ENCODE measurements at places on chromosomes 13 and 19.
A peak's percentile ranks its signal among the peaks of the same experiment; 100 is the strongest.

DNA sequence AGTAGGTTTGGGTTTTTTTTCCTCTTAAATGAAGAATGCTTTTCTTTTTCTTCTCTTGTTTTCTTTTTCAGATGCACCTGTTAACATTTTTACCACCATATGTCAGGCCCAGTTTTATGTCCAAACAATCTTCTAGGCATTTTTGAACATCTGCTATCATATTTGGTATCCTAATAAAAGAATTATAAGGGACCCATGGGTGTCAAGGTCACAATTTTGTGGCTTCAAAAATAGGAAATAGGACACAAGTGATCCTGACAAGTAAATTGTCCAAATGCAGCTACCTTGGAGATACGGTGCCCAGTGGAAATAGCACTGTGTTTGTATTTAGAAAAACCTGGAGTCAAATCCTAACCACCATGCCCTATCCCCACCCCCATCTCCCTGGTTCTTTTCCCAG lies 270.3 kb downstream of the MZT1 start:
- no peak for DNase-seq

DNA sequence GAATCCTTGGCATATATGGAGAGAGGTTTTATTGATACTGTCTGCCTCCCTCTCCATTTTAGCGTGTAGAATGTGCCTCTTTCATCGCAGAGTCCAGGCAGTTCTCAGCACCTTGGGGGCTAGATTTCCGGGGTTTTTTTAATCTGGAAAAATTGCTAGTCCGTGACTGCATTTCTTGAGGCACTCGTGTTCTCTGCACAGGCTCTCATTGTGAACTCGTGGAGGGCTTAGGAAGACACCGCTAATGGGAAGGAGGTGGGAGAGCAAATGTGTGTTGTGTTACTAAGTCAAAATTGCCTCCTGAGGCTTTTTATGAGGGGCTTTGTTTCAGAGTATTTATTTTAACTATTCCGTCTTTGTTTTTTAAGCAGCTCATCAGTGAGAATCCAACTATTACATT lies 10.1 kb downstream of the ING1 start:
- DNase-seq = no peak

DNA sequence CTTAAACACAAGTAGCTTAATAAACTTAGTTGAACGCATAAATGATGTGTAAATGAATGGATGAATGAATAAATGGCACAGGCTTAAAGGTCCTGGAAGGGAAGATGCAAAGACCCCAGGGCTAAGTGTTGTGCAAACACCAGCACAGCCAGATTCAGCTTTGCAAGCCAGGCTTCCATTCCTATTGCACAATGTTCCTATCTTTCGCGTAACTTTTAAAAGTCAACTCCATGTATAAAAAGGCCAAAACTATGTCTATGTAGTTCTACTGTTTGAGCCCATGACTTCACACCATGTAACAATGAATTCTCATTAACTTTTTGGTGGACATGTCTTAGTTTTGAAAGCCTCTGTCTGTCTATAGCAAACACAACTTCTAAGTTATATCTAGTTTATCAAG lies 226.0 kb downstream of the NALCN start:
- no peak for DNase-seq

DNA sequence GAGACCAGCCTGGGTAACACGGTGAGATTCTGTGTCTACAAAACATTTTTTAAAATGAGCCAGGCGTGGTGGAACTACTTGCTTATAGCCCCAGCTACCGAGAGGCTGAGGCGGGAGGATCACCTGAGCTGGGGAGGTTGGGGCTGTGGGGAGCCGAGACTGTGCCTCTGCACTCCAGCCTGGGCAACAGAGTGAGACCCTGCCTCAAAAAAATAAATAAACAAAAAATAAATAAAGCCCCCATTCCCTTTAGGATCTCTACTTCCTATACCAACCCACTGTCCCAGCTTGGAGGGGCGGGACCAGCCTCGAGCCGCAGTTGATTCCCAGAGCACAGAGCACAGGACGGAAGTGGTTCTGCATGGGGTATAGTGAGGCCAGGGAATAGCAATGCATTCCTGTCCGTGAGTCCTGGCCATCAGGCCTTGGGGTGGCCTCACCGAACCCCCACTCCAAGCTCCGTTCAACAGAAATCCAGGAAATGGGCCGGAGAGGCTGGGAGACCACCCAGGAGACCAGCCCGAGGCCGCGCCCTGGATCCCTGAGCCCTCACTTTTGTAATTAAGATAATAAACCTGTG lies 4.9 kb upstream of the PTBP1 start:
- no peak for DNase-seq

GRCh38 chr13:114204894-114205293 lies 25.8 kb downstream of the CFAP97D2 start:
- no peak for DNase-seq

DNA sequence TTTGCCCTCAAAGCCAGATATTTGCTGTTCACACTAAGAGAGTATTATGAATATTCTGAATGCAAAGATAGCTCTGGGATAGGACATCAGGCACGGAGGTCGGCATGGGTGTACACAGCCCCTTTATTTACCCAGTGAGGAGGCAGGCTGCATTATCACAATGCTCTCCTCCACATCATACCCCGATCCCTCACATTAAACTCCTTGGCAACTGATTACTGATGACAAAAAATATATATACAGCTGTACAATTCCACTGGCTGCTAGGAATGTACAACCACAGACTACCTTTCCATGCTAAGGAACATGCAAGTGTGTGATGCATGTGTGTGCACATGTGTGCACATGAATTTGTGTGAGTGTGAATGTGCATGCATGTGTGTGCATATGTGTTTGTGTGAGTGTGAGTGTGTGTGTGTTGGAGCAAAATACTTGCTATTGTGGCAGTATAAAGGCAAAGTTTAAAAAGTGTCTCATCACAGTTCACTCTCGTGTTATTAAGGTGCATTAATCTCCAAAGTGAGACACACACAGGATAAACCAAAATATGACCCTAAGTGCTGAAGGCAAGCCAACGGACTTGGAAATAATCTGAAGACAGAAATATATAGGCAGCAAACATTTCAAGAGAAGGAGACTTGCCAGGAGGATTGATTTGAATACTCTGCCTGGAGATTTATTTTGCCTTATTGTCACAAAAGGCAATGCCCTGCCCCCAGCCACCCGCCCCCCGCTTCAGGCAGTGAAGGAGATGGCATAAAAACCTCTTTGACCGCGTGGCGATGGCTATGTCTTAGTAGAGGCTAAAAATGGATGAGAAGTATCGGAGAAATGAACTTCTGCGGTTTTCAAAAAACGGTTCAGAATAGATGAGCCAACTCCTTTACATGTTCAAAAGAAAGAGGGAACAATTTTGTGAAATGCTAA lies 274.8 kb downstream of the TSHZ3 start:
- no peak for DNase-seq

- DNase-seq = no peak
Observed at GRCh38 chr13:70310396-70311119, 202.3 kb upstream of the KLHL1 start.

- no peak for DNase-seq
Observed at GRCh38 chr13:91168386-91168711, 179.1 kb upstream of the MIR17HG start.

DNA sequence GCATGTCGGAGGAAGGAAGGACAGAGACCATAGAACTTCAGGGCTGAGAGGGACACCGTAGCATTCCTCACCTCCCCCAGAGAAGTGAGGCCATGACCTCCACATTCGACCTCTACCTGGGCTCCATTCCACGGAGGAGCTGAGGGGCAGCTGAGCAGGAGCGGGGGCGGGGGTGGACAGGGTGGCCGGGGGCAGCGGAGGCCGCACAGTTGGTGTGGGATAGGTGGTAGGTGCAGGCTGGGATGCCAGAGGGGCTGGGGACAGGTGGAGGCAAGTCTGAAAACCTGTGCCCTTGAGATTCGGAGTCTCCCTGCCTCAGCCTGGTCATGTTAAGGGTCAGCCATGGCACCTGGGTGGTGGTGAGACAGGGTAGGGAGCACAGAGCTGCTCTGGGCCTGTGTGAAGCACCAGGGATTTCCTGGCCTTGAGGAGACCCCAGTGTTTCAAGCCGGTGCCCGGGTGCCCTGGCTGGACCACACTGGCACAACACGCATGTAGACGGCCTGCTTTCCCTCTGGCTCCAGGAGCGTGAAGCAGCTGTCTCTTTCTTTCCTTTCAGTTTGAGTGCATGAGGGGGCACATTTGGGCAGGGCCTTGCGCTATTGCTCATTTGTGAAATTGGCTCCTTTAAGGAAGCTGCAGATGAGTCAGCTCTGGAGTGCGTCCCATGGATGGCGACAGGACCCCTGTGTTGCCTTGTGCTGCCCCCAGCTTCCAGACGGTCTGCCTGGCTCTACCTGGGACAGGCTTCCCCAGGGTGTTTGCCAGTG lies 51.8 kb downstream of the TSSK6 start:
- no peak for DNase-seq

- DNase-seq = no peak
Observed at GRCh38 chr13:62110079-62110478, 694.4 kb upstream of the PCDH20 start.

- DNase-seq = no peak
Observed at GRCh38 chr13:24142886-24143285, 17.6 kb upstream of the SPATA13 start.

DNA sequence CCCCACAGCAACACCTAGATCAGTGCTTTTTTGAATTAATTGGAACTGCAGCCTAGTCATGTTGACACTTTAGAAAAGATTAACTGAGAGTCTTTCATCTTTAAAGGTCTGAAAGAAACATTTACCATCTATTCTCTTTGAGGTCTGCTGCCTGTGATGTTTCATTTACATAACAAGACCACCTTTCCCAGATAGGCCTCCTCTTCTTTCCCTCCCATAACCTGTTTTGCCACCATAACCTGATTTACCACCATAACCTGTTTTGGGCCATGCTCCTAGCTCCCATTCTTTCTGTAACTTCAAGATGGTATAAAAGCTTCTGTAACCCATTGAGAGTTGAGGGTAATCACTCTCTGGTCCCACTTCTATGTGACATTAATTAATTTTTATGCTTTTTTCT lies 320.8 kb downstream of the PCDH20 start:
- no peak for DNase-seq

GRCh38 chr19:39568604-39569003 lies 28.6 kb upstream of the EID2 start:
- no peak for DNase-seq

DNA sequence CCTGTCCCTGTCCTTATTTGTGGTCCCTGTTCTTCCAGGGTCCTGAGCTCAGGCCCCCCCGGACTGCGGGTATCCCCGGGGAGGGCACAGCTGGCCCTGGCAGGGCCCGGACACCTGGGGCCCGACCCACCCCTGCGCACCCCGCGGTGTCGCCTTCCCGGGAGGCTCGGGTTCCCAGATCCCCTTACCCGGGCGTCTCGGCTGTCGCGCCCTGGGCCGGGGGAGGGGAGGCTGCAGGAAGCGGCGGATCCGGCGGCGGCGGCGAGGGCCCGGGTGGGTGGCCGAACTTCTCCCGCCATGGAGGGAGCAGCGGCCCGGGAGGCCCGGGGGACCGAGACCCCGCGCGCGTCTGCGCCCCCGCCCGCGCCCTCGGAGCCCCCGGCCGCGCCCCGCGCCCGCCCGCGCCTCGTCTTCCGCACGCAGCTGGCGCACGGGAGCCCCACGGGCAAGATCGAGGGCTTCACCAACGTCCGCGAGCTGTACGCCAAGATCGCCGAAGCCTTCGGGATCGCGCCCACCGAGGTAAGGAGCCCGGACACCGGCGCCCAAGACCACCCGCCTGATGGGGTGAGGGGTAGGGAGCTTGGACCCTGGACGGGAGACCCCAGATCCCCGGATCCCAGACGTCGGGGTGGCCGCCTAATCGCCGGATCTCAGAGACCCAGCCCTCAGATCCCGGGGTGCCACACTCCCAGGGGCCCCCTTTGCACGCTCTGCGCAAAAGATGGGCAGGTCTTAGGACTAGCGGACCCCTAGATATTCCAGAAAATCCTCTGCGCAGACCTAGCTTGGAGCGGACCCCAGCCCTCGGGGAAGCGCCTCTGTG lies at the start of gene GIPC3:
GIPC3 (plus strand) TSS at position 178 of the 826 bp plus-strand sequence; CDS start at position 298, 120 bp downstream.
- DNase-seq = no peak

- peak; percentile 33 for DNase-seq
Observed at GRCh38 chr19:492091-492531, 4.2 kb upstream of the MADCAM1 start.

DNA sequence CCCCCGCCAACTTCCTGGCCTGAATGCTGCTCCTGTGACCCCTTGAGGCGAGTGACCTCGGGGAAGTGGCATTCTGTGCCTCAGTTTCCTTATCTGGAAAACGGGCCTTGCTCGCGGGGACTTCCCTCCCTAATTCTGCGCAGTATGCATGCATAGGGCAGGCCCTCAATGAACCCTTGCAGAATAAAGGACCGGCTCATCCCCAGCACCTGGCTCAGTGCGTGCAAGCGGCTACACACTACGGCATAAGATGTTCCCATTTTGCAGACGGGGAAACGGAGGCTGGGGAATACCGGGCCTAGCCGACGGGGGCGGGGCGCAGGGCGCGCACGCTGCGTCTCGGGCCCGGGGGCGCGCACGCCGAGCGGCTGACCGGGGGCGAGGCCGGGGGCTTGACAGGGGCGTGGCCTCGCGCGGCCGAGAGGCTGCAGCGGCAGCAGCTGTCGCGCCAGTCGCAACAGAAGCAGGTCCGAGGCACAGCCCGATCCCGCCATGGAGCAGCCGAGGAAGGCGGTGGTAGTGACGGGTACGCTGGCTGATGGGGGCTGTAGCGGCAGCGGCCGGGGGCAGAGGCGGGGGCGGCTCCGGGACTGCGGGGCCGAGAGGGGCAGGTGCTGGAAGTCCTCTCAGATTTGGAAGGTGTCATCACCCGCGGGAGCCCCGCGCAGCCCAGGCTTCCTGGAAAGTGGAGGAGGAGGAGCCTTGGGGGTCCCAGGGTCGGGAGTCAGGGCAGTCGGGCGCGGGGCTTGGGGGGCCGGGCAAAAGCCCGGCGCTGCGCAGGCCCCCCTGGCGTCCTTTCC lies at the start of gene PGPEP1:
PGPEP1 (plus strand) TSS at position 409 of the 800 bp plus-strand sequence; CDS start at position 493, 84 bp downstream.
- DNase-seq = peak; percentile 13

DNA sequence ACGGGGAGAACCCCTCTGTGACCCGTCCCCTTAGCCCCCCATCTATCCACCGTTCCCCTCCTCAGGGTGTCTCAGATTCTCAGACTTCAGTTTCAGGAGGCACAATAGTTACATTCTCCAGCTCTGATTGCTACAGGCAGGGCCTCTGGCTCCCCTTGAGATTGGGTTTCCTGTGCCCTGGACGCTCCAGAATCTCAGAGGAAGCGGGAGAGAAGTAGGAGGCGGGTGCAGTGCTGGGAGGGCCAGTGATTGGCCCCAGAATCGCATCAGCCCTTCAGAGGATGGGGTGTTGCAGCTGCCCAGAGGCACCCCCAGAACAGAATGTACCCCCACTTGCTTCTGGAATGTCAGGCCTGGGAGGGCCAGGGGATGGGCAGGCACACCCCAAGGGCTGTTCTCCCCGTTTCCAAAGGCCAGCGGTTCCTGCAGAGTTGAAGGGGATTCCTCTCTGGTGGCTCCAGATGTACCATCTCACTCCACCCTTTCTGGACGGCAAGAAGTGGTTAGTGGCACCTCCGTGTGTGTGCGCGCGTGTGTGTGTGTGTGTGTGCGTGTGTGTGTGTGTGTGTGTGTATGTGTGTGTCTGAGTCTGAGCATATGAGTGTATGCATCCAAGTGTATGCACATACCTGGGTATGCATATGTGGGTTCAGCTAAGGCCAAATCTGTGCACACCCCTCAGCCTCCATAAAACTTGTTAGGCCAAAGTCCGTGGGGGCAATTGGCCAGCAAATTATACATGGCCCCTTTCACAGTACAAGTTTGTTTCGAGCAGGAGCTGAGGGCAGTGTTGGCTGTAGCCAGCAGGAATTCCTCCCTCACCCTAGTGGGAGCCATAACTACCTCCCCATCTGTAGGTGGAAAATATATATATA lies 35.5 kb downstream of the LYL1 start:
- no peak for DNase-seq

GRCh38 chr13:76004416-76004815 lies 368.3 kb downstream of the LMO7 start:
- DNase-seq = no peak

Data from CD8-positive, alpha-beta T cell (primary cell).